Posterior vena cava (tissue), 2 donors: ENCODE measurements at places on chromosomes 6 and 20. TPM values are rescaled to one million over a fixed set of nuclear protein-coding genes. Genes with fewer than 3 reads are reported as not detected.

Gene RCAN2
- total RNA-seq: 35.4 TPM

Gene GTSF1L
- not detected for total RNA-seq

Gene MOG
- total RNA-seq: not detected

Gene SPATS1
- not detected for total RNA-seq

Gene BMP7
- not detected for total RNA-seq

Gene SNRNP48
- total RNA-seq: 10.0 TPM

Gene FRK
- 5.1 TPM for total RNA-seq

Gene KCNK5
- 0.76 TPM for total RNA-seq

Gene PRICKLE4
- total RNA-seq: 5.8 TPM

Gene SAMD3
- total RNA-seq: 1.5 TPM

Gene CYP39A1
- total RNA-seq: 3.7 TPM

Gene SYCP2
- 0.97 TPM for total RNA-seq

Gene RING1
- total RNA-seq: 29.8 TPM

Gene KIF13A
- 110 TPM for total RNA-seq

Gene BPIFB1
- total RNA-seq: not detected

Gene HLA-DQA2
- total RNA-seq: 1.1 TPM

Gene DLL1
- 14.1 TPM for total RNA-seq

Gene PPP1R14C
- 1.2 TPM for total RNA-seq

Gene XKR7
- total RNA-seq: not detected

Gene KHDRBS2
- total RNA-seq: 0.14 TPM

Gene ZNF391
- total RNA-seq: 2.4 TPM

Gene SERINC3
- total RNA-seq: 95.0 TPM

Gene BHLHE23
- total RNA-seq: not detected

Gene PRR18
- total RNA-seq: not detected

Gene C20orf141
- total RNA-seq: not detected

Gene RAD21L1
- not detected for total RNA-seq
